Activated B cell treated with CpG ODN at 0.5 μM for 24 hours (primary cell): ENCODE measurements at places on chromosomes 2 and 18. TPM values are rescaled to one million over a fixed set of nuclear protein-coding genes. Genes with fewer than 3 reads are reported as not detected.

ACMSD gene
- not detected in 2 replicates for total RNA-seq

IL36B gene
- total RNA-seq = not detected in 2 replicates

GRCh38 chr2:176526995-176527901 lies 258.0 kb downstream of the MTX2 start:
- no peaks in the 10 kb centered on the region for H3K4me1 ChIP-seq
- H3K27me3 ChIP-seq = peaks cover 28% of the 10 kb centered on the region
- H3K27ac ChIP-seq = no peak overlapping the region
- DNase-seq = no peak
- H3K4me3 ChIP-seq = no peak overlapping the region
- no peaks in the 10 kb centered on the region for H3K36me3 ChIP-seq

DNA sequence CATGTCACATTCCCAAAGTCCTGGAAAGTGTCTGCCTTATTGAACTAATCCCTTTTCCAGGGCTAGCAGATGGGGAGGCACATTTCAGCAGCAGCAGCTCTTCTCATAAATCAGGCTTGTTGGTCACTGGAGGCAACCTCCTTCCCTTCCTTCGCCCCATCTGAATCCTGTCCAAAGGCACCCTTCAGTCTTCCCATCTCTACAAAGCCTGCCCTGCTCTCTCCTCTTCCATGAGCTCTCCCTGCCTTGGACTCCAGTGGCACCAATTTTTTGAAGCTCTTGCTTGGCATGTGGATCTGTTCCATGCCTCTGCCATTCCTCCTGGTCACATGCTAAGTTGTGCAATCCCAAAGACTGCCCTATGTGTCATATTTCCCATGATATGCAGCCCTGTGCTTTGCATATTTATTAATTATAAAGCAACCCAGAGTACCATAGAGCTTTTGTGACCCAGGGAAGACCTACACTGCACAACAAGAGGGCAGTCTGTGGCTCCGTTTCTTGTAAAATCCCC lies 70.3 kb downstream of the ANTXR1 start:
- H3K36me3 ChIP-seq = no peaks in the 10 kb centered on the region
- no peak overlapping the region for H3K27ac ChIP-seq
- H3K4me1 ChIP-seq = no peaks in the 10 kb centered on the region
- H3K4me3 ChIP-seq = no peak overlapping the region
- DNase-seq = no peak
- peaks cover 38% of the 10 kb centered on the region for H3K27me3 ChIP-seq

GRCh38 chr2:239004274-239005015 lies 156.6 kb downstream of the TWIST2 start:
- DNase-seq = no peak
- no peak overlapping the region for H3K4me3 ChIP-seq
- H3K4me1 ChIP-seq = no peaks in the 10 kb centered on the region
- no peak overlapping the region for H3K27ac ChIP-seq

- no peak for DNase-seq
- no peak overlapping the region for H3K4me3 ChIP-seq
- H3K36me3 ChIP-seq = no peaks in the 10 kb centered on the region
- no peaks in the 10 kb centered on the region for H3K4me1 ChIP-seq
These were observed 100.8 kb upstream of the MAP2 start for GRCh38 chr2:209322905-209323512.
